ENCODE measurements at places on chromosomes 16 and 17. TPM values are rescaled to one million over a fixed set of nuclear protein-coding genes. Genes with fewer than 3 reads are reported as not detected.

DNA sequence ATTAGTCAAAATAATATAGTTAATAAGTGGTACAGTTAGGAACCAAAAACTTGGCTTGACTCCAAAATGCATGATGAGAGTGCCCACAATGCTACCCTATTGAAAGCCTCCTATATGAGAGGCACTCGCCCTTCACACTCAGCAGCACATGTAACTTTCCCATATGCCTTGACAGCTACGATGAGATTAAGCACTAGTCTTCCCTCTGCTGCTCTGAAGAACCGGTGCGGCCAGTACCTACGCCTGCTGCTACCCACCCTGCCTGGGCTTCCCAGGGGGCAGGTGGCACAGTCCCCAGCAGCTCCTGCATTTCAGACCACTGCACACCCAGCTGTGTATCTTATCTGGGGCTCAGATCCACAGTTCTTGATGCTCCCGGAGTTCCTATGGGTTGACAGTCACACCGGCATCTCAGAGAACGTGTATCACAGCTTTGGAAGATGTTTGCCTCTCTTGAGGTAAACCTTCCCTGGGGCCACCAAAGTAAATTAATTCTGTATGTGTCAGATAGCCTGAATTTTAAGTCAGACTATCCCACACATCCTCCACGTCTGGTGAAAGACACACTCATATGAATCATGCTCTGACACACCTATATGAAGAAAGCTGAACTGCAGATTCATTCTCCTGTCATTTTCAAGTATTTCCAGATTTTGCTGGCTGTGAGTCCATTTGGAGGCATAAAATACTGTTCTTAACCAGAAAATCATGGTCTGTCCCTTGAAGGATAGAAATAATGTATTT is 77.8 kb downstream of the MYH10 start:
- no peak for DNase-seq

Gene CEMP1
- total RNA-seq = not detected

DNA sequence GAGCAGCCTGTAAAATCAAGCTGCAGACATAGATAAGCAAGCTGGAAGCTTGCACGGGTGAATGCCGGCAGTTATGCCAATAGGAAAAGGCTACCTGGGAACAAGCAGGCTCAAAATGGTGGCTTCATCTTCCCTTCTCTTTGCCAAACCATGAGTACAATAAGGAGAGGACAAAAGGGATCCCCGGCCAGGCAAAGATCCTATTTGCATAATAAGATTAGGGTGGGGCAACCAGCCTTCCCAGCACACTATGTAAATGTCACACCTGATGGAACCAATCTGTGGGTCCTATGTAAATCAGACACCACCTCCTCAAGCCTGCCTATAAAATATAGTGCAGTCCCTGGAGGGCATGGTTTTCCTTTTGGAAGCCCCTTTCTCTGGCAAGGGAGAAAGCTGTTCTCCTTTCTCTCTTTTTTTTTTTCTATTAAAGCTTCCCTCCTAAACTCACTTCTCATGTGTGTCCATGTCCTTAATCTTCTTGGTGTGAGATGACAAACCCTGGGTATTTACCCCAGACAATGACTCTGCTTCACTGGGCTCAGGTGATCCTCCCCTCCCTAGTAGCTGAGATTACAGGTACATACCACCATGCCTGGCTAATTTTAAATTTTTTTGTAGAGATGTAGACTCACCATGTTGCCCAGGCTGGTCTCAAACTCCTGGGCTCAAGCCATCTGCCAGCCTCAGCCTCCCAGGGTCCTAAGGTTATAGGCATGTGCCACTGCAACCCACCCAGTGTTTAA is 44.2 kb downstream of the PSMD12 start:
- DNase-seq = no peak

Gene TBX21
- 58.3 TPM for total RNA-seq

Gene GRAPL
- total RNA-seq = 10.1 TPM

Gene ADAM11
- 0.43 TPM for total RNA-seq

DNA sequence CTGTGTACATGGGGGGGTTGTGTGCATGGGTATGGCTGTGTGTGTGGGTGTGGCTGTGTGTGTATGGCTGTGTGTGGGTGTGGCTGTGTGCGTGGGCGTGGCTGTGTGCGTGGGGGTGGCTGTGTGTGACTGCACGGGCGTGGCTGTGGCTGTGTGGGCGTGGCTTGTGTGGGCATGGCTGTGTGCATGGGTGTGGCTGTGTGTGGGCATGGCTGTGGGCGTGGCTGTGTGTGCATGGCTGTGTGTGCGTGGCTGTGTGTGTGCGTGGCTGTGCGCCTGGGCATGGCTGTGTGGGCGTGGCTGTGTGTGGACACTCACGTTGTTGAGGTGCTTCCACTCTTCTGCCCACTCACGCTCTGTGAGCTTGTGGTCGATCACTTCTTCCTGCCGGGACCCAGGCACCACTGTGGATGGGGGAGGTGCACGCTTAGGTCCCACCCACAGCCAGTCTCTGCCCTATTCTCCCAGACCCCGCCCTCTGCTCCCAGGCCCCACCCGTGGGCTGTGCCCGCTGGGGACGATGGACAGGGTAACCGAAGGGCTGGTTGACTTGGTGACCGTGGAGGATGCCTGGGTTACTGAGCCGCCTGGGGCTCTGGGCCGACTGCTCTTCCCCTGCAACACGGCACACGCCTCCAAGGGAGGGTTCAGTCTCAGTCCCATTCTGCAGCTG is 16.0 kb upstream of the PABPN1L start:
- peak; percentile 37 for DNase-seq

- no peak for DNase-seq
Observed at GRCh38 chr17:50766222-50767023, 895 bp downstream of the ANKRD40CL start.

- no peak for DNase-seq
Observed at GRCh38 chr16:79769270-79769927, 168.9 kb upstream of the MAF start.

GRCh38 chr17:79922116-79922601 is 82.9 kb upstream of the CBX4 start:
- DNase-seq = no peak

Gene ITGA2B
- total RNA-seq = 0.58 TPM

- no peak for DNase-seq
Observed at GRCh38 chr16:8798535-8799157, 1.0 kb downstream of the PMM2 start.

DNA sequence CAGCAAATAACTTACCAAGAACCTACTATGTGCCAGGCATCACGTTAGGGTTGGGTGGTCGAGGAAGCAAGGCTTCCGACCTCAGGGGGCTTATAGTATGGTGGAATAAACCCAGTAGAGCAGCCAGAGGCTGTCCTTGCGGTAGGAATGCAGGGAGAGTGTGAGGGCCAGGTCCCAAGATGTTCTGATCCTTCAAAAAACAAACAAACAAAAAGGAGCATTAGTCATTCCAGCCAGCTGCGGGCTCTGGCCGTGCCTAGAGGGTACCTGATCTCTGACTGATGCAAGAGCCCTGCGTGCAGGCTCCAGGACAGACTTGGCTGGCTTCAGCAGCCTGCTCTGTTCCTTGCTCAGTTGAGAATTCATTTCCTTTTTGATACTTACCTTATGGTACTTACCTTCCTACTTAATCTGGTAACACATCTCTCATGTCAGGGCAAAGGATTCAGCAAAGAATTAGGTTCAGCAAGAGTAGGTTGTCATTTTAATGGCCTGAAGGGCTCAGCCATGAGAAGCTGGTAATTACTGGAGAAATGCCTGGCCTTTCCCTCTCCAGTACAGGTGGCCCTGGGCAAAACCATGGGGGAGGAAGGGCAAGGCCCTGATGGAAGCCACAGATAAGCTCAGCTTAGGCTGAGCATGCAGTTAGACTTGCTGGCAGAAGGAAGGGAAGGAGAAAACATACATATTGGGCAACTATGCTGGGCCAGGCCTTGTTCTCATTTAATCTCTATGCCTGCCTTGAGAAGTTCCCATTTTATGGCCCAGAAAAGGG is 18.4 kb downstream of the CYB5D2 start:
- no peak for DNase-seq

Gene GP1BA
- total RNA-seq = not detected

Gene OR2C1
- not detected for total RNA-seq

DNA sequence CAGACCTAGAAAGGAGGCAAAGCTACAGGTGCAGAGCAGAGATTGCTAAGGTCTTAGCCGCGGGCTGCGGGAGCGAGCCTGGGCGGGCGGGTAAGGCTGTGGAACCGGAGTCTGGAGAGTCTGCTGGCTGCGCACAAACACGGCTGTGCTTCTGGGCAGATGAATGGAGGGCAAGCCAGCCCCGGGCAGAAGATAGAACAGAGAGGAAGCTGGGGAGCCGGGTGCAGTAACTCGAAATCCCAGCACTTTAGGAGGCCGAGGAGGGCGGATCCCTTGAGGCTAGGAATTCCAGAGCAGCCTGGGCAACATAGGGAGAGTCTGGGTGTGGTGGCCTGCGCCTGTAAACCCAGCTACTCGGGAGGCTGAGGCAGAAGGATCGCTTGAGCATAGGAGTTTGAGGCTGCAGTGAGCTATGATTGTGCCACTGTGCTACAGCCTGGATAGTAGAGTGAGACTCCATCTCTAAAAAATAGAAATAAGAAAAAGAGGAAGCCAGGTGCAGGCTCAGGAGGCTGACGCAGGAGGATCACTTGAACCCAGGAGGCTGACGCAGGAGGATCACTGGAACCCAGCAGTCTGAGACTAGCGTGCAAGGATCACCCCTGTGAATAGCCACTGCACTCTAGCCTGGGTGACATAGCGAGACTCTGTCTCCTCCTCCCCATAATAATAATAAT is 56.3 kb downstream of the PITPNC1 start:
- DNase-seq = no peak

- DNase-seq = no peak
Observed at GRCh38 chr17:63826468-63827001, 696 bp upstream of the PSMC5 start.

Gene KRTAP2-1
- not detected for total RNA-seq

- DNase-seq = no peak
Observed at GRCh38 chr16:88531931-88532433, 38.2 kb upstream of the ZC3H18 start.

GRCh38 chr16:66273644-66274334 is 92.7 kb upstream of the CDH5 start:
- no peak for DNase-seq

Gene GCGR
- not detected for total RNA-seq

DNA sequence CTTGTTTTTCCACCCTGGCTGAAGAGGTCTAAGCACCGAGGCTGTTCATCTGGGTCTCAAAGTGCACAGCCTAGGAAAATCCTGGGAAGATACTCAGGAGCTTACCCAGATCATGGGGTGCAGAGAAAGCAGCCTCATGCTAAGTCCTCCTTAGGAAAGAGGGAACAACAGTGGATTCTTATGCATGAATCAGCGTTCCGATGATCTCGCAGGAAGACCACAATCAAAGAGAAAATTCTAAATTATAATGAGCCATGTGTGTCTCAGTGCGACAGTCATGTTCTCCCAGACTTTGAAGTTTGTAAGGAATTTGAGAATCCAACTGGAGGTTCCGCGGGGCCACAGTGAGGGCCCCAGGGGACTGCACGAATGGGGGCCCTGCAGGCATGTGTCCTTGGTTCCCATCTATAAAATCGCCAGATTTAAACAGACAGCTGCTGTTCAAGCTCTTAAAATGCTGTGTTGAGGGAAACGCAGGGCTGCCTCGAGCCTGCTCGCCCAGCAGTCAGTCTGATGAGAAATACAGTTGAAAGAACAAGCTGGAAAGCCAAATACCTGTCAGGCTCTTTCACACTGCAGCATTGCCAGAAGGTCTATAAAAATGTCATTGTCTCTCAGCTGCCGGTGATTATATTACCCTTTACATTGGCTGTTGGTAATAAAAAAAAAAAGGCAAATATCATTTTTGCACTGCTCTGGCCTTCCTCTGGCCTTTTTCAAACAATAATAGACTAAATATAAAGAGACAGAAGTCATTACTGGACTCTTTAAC is 152.1 kb downstream of the PMP22 start:
- no peak for DNase-seq

Gene PIK3R6
- 2.2 TPM for total RNA-seq

DNA sequence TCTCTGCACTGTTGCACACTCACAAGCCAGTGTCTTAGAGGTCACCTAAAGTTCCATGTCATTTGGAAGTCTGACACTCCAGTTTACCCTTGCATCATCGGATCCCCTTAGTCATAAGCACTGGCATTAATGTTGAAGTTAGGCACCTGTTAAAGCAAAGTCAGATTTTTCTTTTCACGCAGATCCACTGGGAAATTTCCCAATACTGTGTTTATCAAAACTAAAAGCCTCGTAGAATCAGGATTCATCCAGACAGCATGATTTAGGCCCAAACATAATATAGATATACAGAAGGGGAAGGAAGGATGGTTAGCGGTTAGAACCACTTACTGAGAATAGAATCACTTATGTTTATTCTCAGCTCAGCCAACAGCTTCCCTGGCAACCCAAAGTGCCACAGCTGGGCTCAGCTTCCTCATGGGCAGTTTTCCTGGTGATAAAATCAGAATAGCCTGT is 30.1 kb upstream of the HAPSTR1 start:
- no peak for DNase-seq

GRCh38 chr17:42422412-42422957 is 571 bp downstream of the CAVIN1 start:
- peak; percentile 24 for DNase-seq

Gene LITAFD
- not detected for total RNA-seq

Gene IKZF3
- total RNA-seq = 37.9 TPM

GRCh38 chr16:27781981-27782880 is 232.3 kb downstream of the KATNIP start:
- DNase-seq = no peak

GRCh38 chr16:69073181-69073702 is 32.2 kb upstream of the HAS3 start:
- DNase-seq = no peak

GRCh38 chr16:57190136-57190535 is 4.0 kb downstream of the RSPRY1 start:
- no peak for DNase-seq

- DNase-seq = peak; percentile 63
Observed at GRCh38 chr17:57956291-57957119, 1.3 kb upstream of the CUEDC1 start.

DNA sequence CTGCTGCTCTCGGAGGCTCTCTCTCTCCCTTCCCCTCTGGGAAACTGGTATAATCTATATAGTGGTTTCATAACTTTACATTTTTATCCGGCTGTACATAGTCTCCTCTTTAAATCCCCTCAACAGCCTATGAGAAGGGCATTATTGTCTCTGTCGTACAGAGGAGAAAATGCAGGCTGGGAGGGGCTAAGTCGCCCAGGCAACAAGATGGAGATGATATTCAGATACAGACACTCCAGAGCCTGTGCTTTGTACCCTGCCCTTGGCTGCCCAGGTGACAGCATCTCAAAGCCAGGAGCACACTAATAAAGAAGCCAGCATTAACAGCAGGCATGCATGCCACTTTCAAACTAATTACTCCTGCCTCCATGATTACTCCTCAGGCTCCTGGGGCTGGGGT is 4.7 kb upstream of the EIF1 start:
- DNase-seq = no peak

- DNase-seq = no peak
Observed at GRCh38 chr16:84327926-84328505, 33.3 kb downstream of the WFDC1 start.

Measured in activated CD4-positive, alpha-beta memory T cell treated with anti-CD3 and anti-CD28 coated beads, Interleukin-2, amount 10 ng/mL, durations not matched to agents 7 days and 5 days (primary cell).